ENCODE measurements at places on chromosomes 4 and X.

GRCh38 chrX:133916984-133917722, 68.2 kb downstream of the GPC3 start:
- no peak for DNase-seq

- DNase-seq: no peak
Observed at GRCh38 chr4:56307423-56307822, 79.9 kb downstream of the AASDH start.

- DNase-seq: no peak
Observed at GRCh38 chrX:129654652-129655546, at the start of gene APLN. TSS of gene APLN (minus strand) at chrX:129654956. CDS start at chrX:129654630, 326 bp downstream.

DNA sequence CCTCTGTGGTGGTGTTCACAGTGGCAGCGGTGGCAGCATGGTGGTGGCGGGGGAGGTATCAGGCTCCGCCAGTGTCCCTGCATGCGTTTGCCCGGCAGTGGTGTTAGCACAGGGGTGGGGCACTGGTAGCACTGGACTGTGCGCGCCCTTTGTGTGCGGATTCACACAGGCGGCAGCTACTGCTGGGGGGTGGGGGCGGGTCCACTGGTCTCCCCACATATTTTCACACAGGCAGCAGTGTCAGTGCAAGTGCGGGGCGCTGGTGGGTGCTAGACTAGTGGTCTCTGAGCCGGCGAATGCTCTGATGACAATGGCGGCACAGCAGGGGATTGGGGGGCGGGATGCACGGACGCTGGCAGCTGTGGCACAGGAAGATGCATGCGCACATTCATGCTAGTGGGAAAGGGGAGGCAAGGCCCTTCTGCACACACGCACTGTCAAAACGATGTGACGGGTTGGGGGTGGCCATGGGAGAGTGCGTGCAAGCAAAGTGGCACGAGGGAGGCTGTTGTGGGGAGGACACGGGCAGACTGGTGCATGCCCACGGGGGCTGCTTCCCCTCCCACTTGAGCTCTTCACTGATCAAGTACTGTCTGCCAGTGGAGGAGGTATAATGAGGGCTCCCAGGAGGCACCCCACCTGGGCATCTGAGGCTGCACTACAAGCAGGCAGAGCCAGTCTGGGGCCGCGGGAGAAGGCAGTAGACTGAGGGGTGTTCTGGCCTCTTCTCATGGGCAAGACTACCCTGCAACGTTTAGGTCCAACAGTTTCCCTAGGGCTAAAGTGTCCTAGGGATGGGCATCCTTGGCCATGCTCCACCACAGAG, 53.0 kb downstream of the POF1B start:
- no peak for DNase-seq

GRCh38 chr4:30208731-30209435, 511.3 kb upstream of the PCDH7 start:
- no peak for DNase-seq

- DNase-seq: no peak
Observed at GRCh38 chr4:176443117-176443516, 123.4 kb downstream of the SPCS3 start.

- DNase-seq: no peak
Observed at GRCh38 chrX:82556588-82556987, 951.5 kb upstream of the POU3F4 start.

DNA sequence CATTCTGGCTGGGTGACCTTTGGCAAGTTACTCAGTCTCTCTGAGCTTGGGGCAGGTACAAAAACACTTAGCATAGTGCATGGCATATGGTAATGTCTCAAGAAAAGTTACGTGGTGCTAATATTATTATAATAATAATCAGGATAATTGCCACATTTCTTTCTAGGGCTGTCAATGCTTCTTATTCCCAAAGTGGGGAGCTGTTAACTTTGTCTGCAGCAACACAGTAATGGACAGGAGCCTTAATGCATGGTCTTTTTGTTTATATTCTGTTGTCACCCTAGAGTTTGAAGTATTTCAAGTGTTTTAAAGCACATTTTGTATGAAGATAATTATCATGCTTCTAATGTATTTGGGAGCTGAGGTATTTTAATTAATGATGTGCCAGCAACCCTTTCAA, 121.8 kb downstream of the FHIP1A start:
- no peak for DNase-seq

DNA sequence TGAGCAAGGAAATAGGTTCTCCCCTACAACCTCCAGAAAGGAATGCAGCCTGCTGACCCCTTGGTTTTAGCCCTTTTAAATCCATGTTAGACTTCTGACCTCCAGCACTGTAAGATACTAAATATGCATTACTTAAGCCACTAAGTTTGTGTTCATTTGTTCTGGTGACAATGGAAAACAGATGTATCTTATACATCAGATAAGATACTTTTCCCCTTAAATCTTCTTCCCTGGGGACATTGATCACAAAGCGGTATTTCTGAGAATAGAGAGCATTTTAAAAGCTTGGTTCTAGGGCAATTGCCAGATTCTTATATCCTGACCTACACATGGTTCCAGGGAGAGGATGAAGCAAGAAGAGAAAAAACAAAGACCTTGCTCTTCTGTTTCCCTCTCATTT, 6.5 kb upstream of the TMEM184C start:
- DNase-seq: no peak

DNA sequence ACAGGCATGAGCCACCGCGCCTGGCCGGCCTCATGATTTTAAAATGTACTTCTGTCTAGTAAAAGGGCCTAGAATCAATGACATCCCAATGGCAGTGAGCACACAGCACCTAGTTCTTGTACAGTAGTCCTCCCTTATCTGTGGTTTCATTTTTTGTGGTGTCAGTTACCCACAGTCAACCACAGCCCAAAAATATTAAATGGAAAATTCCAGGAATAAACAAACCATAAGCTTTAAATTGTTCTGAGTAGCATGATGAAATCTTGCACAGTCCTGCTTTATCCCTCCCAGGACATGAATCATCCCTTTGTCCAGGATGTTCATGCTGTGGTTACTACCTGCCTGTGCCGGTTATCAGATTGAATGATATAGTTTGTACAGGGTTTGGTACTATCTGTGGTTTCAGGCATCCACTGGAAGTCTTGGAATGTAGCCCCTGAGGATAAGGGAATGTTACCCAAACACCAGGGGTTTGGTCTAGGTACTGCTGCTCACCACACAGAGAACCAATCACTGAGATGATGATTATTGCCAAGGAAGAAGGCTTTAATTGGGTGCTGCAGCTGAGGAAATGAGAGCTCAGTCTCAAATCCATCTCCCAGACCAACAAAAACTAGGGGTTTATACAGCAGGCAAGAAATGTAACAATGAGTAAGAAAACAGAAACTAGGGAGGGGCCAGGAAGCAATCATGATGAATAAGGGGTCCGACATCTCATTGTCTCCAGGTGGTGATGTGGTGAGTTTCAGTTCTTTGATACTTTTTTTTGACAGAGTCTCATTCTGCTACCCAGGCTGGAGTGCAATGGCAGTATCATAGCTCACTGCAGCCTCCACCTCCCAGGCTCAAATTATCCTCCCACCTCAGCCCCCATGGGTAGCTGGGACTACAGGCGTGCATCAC, 16.2 kb upstream of the FHL1 start:
- DNase-seq: no peak

- no peak for DNase-seq
Observed at GRCh38 chr4:8306511-8307021, 37.0 kb downstream of the HTRA3 start.

DNA sequence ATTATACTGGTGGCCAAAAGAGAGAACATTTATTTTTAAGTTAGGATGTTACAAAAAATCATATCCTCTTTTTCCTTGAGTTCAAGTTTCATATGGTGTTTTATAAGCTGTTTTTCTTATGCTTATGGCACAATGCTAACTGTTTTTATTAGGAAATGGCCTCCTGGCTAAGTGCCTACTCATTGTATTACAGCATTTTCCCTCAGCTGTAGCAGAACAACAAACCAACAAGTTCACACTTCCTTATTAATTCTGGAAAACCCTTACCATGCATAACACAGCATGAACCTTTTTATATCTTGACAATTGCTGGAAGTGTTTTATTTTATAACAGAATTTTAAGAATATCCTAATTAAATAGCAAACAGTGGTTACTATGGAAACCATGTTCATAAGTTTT, 165.8 kb downstream of the GASK1B start:
- no peak for DNase-seq

DNA sequence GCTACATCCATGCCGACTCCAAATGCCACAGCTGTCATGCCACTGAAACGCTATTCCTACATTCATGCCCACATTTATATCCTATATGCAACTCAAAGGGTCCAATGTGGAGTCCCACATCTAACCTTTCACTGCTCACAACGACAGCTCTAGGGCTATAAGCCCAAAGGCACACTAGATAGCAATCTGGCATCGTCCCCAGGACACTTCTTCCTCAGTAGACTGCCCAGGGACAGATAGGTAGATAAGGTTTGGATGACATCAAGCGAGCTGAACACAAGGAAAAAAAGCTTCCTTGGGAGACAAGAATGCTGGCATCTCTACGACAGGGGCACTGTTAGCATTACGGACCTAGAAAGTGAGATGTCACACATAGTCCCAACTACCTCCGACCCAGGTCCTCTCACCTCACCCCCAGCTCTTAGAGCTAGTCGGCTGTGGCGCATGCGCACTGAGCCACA, 685 bp downstream of the RAB9B start:
- DNase-seq: no peak

GRCh38 chrX:86383681-86384540, 235.7 kb downstream of the DACH2 start:
- DNase-seq: no peak

DNA sequence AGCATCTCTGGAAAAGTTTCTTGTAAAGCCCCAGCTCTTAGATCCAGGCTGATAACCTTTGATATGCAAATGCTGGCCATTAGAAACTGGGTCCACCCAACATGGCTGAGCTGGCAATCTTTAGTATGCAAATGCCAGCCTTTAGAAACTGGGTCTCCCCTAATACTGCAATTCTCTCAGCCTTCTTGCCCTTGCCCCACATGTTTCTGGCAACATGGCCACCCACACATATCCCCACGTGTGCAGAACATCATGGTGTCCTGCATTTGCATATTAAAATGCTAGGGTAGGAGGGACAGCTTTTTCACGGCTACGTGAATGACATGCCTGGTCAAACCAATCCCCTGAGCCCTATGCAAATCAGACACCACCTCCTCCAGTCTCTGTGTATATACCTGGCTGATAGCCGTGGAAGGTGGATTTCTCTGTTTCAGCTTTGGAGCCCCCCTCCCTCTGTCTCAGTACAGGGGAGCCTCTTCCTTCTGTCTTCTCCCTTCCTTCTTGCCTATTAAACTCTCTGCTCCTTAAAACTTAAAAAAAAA, 344.0 kb upstream of the NWD2 start:
- DNase-seq: no peak
